AG08396 (cell line): ENCODE measurements at places on chromosomes 3 and 15.

DNA sequence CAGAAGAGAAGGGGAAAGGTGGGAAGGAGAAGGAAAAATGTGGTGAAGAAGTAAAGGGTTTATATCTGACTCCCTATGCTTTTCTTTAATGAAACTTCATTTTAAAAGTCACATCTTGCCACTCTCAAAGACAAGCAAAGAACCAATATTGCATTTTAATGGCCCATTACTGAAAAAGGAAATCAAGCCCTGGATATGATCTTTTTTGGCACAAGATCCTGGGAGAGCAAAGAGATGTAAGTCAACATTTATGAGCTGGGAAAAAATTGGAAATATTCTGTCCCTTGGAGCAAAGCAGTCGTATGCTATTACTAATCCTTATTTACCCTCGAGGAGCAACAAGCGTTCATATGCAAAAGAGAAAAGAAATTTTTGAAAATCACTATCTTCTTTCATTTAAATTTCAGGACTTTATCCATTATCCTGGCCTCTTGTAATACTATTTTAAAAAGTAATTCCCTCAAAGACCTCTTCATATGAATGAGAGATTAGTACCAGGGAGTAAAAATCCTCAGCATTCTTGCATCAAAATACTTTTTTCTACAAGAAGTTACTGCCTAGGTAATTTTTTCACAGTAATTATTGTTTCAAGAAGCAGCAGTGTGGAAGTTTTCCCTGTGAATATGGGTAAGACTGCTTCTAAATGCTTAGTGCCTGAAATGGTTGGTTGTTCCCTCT, 435.3 kb upstream of the PDZRN3 start:
- DNase-seq: no peak

GRCh38 chr3:39317571-39318169, 11.8 kb upstream of the CCR8 start:
- no peak for DNase-seq

- DNase-seq: no peak
These were observed 8.4 kb upstream of the PLA1A start for GRCh38 chr3:119589102-119589773.

GRCh38 chr3:94965867-94966475, 903.1 kb downstream of the NSUN3 start:
- DNase-seq: no peak

GRCh38 chr15:42723068-42723467, 13.9 kb downstream of the CDAN1 start:
- no peak for DNase-seq

DNA sequence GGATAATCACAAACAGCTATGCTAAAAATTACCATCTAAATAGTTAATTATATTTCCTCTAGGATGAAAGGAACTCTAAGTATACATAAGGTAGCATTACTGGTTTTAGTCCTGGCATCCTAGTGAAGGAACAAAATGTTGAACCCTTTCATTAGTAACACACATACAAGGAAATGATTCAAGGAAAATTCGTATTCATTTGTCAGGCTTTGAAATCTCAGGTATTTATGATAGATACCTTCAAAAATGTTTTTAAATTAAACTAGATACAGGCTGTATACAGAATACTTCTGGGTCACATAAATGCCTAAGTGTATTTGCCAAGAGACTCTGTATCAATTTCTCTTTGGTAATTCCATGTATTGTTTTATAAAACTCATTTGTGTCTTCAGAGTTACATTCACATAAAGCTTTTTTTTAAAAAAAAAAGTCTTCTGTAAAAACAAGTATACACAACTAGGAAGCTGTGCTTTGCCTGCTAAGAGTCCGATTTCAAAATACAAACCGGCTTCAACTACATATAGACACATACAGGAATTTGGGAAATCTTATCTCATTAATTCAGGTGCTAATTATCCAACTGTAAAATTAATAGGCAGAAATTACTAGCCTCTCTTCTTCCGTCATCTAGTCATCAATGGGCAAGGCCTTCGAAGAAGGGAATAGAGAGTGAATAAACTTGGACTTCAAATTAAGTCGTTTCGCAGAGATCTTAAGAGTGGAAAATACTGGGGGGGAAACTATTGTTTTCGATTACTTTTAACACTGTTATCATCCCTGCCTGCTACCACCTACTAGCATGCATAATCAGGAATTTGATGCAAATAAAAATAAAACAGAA, 1.3 kb downstream of the SECISBP2L start:
- DNase-seq: no peak
